ENCODE measurements at places on chromosomes 5 and 9.

DNA sequence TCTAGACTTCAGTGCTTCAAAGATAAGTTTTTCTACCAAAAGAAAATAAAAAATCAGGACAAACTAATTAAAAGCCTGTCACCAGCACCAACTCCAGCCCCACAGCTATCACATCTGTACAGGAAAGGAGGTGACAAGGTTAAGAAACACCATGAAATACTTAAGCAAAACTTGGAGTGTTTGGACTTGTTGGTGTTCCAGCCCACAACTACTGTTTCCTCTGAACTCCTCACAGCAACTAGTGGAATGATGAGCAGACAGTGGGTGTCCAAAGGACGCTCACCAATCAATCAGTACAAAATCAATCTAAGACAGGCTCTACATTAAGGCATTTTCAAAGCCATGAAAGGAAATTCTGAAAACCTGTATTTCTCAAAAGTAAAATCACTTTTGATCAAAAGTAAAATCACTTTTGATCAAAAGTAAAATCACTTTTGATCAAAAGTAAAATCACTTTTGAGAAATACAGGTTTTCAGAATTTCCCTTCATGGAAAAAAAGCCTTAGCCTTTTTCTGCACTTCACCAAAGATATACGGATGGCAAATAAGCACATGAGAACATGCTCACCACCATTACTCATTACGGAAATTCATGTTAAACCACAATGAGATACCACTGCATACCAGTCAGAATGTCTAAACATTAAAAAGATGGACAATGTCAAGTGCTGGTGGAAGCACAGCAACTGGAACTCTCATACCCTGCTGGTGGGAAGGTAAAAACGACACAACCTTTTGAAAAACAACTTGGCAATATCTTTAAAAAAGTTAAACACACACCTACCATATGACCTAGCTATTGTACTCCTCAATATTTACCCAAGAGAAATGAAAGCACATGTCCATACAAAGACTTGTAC, 79.7 kb downstream of the MED27 start:
- no peak for DNase-seq

- DNase-seq = peak; percentile 76
These were observed 11.4 kb upstream of the PTGDS start for GRCh38 chr9:136965771-136966484.

- no peak for DNase-seq
These were observed 530.2 kb upstream of the FAM174A start for GRCh38 chr5:100004969-100005368.

DNA sequence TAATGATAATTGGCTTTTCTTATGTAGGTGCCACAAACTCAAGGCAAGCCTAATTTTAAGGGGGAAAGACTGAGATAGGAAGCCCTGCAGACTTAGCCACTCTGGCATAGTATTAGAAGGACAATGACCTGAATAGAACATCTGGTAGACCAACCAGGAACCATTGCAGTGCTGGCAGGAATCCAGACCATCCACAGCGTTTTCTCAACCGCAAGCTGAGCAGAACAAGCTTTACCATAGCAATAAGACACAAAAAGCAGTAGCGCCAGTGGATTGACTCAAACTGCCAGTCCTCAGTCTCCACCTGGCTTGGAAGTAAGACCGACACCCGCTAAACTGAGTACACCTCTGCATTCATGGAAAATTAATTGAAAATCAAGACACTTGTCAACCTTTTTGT, 141.3 kb upstream of the LPAR1 start:
- DNase-seq = no peak

GRCh38 chr5:124912638-124913328, 166.3 kb upstream of the ZNF608 start:
- DNase-seq = no peak

- no peak for DNase-seq
These were observed 59.2 kb upstream of the TRAF1 start for GRCh38 chr9:120985819-120986222.

- no peak for DNase-seq
These were observed 31.2 kb upstream of the SLC28A3 start for GRCh38 chr9:84371737-84372136.

GRCh38 chr9:88161144-88161543, 22.9 kb upstream of the SPATA31C2 start:
- no peak for DNase-seq

DNA sequence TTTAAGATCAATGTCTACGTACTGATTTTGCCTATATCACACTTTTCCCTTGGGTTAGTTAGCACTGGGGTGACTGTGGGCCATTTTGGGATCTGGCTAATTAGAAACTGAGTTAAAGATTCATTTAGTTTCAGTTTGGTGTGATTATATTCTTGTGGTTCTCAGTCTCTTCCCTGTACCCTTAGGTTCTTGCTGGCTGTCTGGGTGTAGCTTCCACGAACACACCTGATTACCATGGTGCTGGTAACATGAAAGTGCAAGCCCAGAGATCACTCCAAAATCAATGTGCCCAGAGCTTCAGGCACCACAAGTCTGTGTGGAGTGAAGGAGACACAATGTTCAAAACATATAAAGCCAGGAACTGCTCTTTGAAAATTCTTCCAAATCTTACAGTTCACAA, 248.1 kb downstream of the PDE4D start:
- DNase-seq = no peak

GRCh38 chr9:79408617-79409016, 163.1 kb upstream of the TLE4 start:
- no peak for DNase-seq

GRCh38 chr9:95124582-95125367, 192.7 kb downstream of the FANCC start:
- no peak for DNase-seq

DNA sequence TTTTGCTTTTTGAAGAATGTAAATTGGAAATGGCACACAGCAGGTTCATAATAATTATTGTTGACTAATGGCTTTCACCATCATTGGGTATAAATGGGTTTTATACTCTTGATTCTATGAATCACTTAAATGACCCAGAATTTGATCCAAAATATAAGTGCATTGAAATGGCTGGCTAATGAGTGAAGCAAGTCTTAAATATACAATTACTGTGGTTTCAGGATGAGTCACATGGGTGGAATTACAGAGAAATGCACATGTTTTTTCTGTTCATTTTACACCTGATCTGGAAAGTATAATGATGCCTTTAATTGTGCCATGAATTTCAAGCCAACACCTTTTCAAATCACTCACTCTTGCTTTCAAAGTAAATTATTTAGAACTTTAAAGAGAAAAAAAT, 380.8 kb upstream of the CD180 start:
- no peak for DNase-seq

DNA sequence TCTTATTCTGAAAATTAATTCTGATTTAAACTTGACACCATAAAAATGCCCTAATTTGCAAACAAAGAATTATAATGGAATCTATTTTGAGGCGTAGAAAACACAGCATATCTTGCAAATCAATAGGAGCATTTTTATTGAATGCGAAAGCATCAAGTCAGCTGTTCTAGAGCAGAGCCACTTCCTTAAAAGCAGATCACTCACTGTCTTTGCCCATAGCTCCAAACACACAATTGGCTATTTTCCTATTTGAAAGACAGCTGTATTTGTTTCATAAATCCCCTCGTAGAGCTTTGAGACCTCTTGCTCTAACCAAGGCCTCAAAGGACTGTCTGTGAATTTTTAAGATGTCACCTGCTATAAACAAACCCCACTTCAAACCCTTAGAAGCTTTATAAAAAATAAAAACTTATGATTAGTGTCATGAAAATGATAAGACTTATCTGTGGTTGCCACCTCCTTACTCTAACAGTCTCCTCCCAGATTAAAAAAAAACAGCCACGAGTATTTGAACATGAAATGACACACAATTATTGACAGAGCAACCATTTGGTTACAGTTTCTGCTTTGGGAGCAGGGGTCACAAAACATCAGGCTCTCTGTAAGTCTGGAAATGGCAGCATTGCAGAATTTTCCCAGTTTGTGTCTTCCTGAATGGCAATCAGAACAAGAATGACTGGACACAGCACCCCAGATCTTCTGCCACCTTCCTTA, 75.6 kb upstream of the RASEF start:
- DNase-seq = no peak

GRCh38 chr9:112299514-112299913, 33.9 kb downstream of the PTBP3 start:
- no peak for DNase-seq

DNA sequence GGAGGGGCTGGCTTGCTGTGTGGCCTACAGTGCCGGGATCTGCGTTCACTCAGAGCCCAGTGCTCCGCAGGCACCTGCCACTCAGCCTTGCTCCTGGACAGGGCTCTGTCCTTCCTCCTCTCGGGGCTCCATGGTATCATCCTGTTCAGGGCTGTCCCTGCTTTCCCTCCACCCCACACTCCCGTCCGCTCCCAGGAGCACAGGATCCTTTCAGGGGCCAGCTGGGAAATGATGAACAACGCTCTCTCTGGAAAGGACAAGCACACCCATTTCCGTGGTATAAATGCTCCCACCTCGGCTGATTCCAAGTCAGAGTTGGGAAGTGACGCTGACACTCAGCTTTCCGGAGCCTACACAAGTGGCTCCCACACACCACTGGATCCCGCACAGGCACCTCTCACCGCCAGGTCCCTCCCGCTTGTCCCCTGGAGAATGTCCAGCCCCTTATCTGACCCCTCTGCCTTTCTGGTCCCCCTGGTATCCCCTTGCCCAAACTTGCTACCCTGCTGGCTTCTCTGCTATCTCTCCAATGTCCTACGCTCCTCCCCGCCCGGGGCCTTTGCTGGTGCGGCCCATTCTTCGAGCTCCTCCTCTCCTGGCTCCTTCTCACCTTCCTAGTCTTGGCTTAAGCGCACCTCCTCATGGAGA, 21.3 kb downstream of the HMCN2 start:
- DNase-seq = no peak

- DNase-seq = no peak
These were observed 32.3 kb downstream of the PRRX2 start for GRCh38 chr9:129697656-129698253.
